Amniotic epithelial cell (primary cell): ENCODE measurements at places on chromosomes 6 and 20.

DNA sequence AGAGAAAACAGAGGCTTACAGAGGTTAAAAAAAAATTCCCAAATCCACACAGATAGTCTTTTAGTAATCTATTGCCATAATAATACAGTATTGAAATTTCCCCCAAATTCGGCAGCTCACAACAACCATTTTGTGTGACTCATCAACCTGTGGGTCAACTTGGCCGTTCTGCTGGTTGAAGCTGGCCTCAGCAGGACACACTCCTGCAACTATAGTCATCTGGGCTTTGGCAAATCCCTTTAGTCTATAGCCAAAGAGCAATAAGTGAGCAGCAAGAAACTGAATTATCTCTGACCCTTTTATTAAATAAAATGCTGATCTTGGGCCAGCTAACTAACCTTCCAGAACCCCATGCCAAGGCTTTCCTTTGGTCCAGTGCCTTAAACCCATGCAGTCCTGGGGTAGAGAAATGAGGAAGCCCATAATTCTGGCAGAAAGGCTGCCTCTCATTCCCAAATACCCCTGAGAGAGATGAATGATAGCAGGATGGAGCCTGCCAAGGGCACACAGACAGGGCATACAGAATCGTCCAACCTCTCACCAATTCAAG lies 17.2 kb upstream of the SNAP25 start:
- DNase-seq = no peak

GRCh38 chr6:22362361-22362760 lies 65.5 kb upstream of the PRL start:
- no peak for DNase-seq

DNA sequence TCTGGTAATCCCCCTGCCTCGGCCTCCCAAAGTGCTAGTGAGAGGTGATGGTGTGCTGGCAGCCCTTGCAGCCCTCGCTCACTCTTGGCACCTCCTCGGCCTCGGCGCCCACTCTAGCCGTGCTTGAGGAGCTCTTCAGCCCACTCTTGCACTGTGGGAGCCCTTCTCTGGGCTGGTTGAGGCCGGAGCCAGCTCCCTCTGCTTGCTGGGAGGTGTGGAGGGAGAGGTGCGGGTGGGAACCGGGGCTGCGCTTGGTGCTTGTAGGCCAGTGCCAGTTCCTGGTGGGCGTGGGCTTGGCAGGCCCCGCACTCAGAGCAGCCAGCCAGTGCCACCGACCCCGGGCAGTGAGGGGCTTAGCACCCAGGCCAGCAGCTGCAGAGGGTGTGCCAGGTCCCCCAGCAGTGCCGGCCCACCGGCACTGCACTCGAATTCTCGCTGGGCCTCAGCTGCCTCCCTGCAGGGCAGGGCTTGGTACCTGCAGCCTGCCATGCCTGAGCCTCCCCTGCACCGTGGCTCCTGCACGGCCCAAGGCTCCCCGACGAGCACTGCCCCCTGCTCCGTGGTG lies 189.0 kb upstream of the ASCC3 start:
- no peak for DNase-seq

DNA sequence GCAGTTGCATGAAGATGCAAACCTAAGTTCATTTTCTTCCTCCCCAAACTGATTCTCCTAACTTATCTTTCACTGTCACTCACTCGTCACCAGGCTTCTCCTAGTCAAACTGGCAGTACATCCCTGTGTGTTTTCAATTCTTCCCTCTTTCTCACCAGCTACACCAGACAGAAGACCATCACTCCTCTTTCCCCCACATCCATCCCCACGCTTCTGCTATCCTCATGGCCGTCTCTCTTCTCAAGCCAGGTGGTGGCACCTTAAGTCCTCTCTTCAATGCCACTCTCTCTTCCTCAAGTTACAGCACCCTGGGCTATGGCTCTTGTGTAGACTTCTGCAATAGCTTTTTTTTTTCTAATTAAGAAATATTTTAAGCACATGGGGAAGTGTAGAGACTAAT lies 14.4 kb upstream of the TREM2 start:
- DNase-seq = no peak

GRCh38 chr20:45878076-45878761 lies 2.8 kb upstream of the ZSWIM1 start:
- DNase-seq = no peak

GRCh38 chr20:5731753-5732366 lies 18.3 kb upstream of the SHLD1 start:
- peak; percentile 70 for DNase-seq
